ENCODE measurements at places on chromosomes 6 and 20.

DNA sequence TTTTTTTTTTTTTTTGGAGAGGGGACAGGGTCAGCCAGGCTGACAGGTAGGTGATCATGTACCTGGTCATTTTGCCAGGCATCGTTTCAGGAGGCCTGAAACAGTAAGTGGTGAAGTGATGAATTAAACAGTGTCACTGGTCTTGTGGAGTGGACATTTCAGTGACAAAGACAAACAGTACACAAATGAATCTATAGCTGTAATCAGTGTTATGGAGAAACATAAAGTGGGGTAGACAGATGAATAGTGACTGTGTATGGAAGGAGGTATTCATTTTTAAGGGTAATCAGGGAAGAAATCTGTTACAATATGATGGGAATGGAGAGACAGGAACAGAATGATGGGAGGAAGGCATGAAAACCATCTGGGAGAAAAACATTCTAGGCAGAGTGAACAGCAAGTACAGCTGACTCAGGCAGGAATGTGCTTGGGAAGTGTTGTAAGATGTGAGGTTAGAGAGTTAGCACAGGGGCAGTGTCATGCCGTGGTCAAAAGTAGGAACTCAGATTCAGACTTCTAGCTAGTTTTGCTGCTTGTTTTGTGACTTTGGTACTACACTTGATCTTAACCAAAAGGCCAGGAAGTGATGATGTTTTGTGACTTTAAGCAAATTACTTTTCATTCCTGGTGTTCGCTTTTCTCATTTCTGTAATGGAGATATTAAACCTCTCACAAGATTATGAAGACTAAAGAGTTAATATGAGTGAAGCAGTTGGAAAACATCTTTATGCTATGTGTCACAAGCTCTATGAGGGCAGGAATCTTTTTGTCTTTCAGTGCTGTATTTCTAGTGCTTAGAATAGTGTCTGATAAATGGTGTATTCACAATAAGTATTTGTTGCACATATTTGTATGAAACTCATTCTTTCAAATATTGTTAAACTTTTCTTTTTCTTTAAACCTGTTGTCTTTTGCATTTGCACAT is 43.4 kb downstream of the QKI start:
- no peak for DNase-seq

GRCh38 chr6:86728976-86729375 is 208.4 kb upstream of the HTR1E start:
- DNase-seq: no peak

- no peak for DNase-seq
Observed at GRCh38 chr6:40112350-40112749, 178.1 kb upstream of the MOCS1 start.

GRCh38 chr6:33578164-33578563 is 1.9 kb downstream of the BAK1 start:
- no peak for DNase-seq

- no peak for DNase-seq
Observed at GRCh38 chr6:132872923-132873322, 58.6 kb downstream of the RPS12 start.

GRCh38 chr20:24465159-24465558 is 4.3 kb upstream of the SYNDIG1 start:
- DNase-seq: no peak

GRCh38 chr6:154522576-154522975 is 12.1 kb upstream of the CNKSR3 start:
- DNase-seq: no peak

DNA sequence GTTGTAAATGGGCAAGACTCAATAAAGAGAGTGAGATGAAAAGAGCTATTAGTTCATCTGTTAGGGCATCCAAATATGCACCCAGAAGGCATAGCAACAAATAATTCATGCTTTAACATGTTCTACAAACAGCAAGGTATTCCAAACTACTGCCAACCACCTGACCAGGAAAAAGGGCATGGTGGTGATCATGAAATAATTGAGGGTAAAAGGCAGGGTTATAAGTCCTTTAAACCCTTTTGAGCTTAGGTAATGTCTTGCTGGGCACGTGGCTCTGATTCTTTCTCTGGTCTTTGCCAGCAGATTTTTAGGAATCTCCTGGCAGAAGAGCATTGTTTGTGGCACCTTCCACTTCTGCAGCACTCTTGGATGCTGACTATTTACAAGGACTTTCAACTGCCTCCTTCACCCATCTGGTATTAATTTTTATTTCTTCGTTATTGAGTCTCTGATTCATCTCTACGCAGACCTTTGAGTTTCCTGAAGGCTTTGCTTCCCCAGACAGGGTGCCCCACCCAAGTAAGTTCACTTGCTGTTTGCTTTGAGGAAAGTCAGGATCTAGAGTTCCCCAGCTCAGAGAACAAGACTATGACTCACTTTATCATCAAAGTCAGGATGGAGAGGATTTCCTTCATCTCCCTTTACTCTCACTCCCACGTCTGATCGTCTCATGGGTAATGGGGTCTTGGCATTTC is 83.4 kb upstream of the NEDD9 start:
- DNase-seq: no peak

Data from activated CD4-positive, CD25-positive, alpha-beta regulatory T cell (primary cell).